ENCODE measurements at places on chromosomes 11 and 22. TPM values are rescaled to one million over a fixed set of nuclear protein-coding genes. Genes with fewer than 3 reads are reported as not detected.

- no peak for DNase-seq
Measured at GRCh38 chr11:132006884-132007580, 636.6 kb downstream of the NTM start.

GRCh38 chr11:11669233-11669846 is 47.5 kb upstream of the GALNT18 start:
- DNase-seq: no peak

DNA sequence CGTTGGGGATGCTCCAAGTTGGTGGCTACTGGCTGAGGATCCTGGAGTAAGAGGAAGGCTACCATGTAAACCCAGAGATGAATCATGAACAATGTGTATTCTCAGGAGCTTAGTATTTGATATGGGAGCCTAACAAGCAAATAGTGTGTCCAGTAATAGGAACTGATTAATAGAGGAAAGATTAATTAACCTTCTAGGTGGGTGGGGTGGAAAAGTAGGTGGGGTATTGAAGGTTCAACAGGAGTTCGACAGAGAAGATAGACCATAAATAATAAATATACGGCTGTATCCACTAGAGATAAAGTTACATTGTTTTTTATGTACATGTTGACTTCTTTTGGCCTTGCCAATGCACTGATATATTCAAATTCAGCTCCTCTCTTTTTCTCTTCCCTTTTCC is 43.1 kb downstream of the BMAL1 start:
- DNase-seq: no peak

DNA sequence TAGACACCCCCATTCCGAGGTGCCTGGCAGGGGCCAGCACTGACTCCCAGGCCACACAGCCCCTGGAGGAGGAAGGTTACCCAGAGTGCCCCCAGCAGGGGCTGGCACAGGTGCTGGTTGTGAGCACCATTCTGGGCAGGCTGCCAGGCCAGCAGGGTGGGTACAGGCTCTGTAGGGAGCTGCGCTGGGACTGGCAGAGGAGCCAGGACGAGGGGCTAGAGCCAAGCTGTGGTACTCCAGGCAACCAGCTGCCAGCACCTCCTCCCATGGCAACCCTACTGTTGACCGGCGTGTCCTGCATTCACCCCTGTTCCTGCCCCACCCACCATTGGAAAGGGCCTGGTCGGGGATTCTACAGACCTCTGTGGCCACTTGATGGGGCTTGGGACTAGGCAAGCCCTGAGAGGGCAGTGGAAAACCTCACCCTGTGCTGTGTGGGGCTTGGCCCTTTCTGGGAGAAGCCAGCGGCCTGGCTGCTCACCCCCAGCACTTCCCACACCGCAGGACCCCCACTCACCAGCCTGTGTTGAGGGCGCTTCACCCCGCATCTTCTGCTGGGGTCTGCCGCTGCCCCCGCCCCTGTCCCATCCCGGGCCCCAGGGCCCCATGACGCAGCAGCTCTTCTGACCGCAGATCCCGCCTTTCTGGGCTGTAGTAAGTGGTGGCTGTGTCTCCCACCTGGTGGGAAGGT is 1.9 kb downstream of the CLDN5 start:
- no peak for DNase-seq

DNA sequence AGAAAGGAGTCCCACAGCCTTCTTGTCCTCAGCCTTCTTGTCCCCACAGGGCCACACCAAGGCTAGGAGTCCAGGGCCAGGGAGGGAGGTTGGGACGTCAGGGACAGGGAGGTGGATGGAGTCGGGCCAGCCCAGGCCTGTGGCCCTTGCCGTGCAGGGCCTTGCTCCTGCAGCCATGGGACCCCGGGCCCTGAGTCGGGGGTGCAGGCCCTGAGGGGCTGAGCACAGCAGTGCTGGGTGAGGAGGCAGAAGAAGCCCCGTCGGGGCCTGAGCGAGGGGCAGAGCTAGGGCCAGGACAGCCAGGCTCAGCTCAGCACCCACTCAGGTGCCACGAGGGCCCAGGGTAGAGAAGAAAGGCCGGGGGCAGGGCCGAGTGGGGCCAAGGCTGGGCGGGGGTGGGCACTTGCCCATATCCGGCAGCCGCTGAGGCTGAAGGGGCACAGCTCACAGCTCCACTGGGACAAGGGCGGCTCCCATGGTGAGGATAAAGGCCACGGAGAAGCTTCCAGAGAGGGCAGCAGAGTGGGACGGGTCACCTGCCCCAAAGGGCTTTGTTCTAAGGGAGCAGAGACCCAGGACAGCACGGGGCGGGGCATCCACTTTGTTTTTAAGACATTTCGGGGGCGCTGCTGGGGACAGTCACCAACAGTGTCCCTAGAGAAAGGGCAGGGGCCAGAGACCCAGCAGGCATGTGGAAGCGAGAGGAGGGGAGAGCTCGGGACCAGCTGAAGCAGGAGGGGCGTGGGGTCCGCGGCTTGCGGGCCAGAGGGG is 3.6 kb downstream of the MLC1 start:
- DNase-seq: no peak

GRCh38 chr11:104799251-104799650 is 99.0 kb downstream of the CASP12 start:
- no peak for DNase-seq

GRCh38 chr22:25939384-25939783 is 197.4 kb downstream of the MYO18B start:
- no peak for DNase-seq

GRCh38 chr11:128890543-128891368 is at the start of gene KCNJ5:
TSS of gene KCNJ5 (plus strand) at chr11:128891356. CDS start at chr11:128911274, 19,918 bp downstream.
- DNase-seq: no peak

GRCh38 chr11:103842795-103843194 is 193.6 kb upstream of the DDI1 start:
- DNase-seq: no peak

DNA sequence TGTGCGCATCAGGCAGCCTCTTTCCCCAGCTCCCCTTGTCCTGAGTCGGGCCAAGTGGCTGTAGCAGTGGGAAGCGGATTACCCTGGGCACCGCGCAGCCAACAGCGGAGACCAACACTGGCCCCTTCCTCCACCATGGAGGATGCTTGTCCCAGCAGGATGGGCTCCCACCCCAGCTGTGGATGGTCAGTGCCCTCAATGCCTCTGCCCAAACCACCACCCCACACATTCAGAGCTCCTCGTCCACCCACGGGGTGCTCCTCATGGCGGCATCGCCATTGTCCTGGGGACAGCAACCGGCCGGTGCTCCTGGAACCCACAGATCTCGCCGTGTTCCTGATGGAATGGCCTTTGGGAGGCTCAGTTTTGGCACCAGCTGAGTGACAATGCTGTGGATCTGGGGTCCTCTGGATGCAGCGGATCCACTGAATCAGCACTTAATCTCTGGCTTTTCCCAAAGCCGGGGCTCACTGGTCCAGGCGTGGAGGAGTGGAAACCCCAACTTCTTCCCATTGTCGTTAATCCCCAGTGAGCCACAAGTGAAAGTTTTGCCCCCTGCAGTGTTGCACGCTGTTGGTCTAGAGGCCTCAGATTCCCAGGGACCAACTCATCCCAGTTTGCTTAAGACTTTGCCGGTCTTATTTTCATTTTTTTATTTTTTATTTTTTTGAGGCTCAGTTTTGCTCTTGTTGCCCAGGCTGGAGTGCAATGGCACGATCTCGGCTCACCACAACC is 4.1 kb upstream of the B4GALNT4 start:
- no peak for DNase-seq

DNA sequence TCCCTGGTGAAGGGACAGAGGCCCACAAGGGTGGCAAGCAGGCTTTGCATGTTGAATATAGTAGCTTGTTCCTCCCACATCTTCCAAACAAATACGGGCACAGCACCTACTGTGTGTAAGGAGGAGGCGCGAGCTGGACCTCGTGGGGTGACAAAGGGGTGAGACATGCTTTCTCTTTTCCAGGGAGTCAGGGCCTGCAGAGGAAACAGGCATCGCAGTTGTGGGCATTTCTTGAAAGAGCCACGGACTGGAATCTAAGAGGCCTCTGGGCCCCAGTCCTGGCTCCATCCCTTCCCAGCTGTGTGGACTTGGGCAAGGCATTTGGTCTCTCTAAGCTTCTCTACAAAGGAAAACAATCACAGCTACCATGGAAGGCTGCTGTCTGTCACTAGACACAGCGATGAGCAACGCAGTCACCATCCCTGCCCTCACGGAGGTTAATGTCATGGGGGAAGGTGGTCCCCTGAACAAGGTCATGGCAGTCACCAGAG is 13.0 kb upstream of the CDC42EP1 start:
- no peak for DNase-seq

The C11orf87 gene
- 0.22 TPM for polyA plus RNA-seq

The RIC8A gene
- 196 TPM for polyA plus RNA-seq

Data from keratinocyte (primary cell).